ENCODE measurements at places on chromosomes 4 and X.

DNA sequence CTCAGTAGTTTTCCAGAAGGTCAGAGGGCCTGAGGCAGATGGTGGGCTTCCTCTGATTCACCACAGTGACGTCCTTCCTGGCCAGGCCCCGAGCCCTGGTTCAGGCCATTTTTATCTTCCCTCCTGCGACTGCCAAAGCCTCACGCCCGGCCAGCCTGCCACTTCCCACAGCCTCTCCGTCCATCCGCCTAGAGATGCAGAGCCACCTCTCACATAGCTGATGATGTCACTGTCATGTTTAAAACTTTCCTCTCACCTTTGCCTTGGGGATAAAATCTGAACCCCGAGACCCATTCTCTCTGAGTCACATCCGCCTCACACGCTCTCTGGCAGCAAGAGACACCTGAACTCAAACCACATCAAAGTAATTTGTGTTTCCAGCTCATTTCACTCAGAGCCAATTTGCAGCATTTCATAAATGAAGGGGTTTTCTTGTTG lies 175.3 kb downstream of the QDPR start:
- no peak for DNase-seq

DNA sequence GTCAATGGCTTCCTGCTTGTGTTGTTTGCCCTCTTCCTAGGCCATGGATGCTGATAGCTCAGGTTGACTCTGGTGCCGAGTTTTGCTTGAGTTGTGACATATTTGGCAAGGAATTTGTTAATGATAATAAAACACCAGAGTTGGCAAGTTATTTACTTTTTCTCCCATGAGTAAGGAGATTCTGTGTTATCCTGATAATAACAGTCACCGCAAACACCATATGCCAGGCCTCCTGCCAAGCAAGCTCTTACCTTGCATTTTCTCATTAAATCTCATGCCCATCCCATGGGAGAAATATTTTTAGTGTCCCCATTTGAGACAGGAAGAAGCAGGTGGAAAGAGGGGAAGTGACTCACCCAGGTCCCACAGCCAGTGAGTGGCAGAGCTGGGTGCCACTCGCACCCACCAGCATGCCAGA lies 67.4 kb upstream of the CLCN4 start:
- no peak for DNase-seq

- no peak for DNase-seq
Observed at GRCh38 chr4:185238215-185238681, 28.9 kb downstream of the SNX25 start.

- no peak for DNase-seq
Observed at GRCh38 chr4:100288811-100289529, 98.7 kb upstream of the DDIT4L start.

- DNase-seq = no peak
Observed at GRCh38 chr4:113383111-113383785, 333.8 kb downstream of the ANK2 start.

- no peak for DNase-seq
Observed at GRCh38 chr4:30840571-30840970, 120.4 kb downstream of the PCDH7 start.

- DNase-seq = no peak
Observed at GRCh38 chrX:149807747-149808458, 26.2 kb downstream of the MAGEA9 start.

DNA sequence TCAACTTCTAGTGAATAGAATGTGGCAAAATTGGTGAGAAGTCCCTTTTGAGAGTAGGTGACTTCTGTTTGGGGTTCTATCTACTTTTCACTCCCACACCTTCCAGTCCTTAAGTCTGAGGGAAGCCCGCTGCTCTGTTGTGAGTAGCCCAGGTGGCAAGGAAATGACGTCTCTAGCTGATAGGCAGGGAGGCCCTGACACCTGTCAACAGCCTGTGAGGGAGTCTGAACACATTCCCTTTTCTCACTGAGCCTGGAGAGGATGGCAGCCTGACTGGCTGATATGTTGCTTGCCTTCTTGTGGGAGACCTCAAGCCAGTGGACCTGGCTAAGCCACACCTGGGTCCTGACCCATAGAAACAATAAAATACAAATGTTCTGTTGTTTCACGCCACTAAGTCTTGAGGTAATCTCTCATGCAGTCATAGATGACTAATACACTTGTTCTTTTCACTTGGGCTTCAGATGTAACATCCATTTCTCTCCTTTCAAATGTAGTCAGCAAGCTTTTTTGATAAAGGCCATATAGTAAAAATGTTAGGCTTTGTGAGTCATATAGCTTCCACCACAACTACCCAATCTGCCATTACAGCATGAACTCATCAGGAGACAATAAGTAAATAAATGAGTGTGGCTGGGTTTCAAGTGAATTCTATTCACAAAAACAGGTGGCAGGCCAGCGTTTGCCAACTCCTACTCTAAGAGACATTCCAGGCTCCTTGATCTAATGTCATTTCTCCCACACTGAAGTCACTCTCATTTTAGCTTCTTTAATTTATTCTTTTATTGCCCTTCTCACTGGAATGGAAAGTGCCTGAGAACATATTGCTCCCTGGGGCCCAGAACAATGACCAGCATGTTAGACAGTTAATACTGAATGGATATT lies 265.1 kb upstream of the MAD2L1 start:
- no peak for DNase-seq

GRCh38 chr4:74433043-74433442 lies 11.9 kb upstream of the AREG start:
- DNase-seq = no peak

DNA sequence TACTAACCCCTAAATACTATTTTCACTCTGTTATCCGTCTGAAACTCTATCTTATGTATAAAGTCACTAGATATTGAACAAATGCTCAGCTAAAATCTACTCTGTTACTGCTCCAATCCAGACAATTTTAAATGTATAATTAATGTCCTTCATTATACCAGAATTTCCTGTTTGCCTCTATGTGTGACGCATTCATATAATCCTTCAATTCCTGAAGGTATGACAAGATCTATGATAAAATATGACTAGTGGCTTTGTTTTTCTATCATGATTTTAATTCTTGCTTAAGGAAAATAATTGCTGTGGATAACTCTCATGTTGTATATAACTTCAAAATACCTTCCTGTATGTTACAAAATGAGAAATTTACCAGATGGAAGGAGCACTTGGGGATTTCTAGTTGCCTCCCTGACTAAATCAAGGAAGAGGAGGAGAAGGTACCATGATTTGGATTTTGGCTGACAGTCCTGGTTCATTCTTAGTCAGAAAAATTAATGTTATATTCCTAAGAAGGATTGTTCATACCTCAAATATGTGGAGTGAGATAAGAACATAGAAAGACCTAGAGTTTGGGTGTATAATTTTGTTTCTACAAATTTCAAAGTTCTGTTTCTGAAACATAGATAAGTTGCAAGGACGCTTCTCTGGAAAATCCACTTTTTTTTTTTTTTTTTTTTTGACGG lies 4.9 kb downstream of the CXCL6 start:
- no peak for DNase-seq

GRCh38 chr4:8245884-8246833 lies 23.4 kb upstream of the HTRA3 start:
- DNase-seq = no peak

DNA sequence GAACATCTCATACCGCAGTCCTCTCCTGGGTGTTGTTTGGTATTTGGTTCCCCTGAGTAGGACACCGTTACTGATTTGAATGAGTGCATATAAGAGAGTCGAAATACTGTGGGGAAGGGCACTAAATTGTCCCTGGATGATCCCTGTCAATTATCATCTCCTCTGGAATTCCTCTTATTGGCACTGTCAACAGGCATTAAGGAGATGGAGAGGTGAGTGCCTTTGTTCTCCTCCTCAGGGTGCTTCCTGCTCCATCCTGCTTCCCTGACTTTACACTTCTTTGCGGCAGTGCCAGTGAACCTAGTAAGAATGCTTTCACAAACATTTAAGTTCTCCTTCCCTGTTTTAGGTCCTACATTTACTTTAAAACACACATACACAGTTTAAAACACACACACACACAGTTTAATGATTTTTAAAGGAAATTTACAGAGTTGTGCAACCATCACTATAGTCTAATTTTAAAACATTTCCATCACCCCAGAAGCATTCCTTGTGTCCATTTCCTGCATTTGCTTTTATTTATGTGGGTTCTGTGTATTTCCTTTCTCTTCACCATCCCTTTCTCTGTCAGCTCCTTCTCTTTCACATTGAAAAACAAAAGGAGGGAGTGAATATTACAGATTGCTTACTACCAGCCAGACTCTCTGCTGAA lies 20.9 kb upstream of the ZRSR2 start:
- DNase-seq = no peak

DNA sequence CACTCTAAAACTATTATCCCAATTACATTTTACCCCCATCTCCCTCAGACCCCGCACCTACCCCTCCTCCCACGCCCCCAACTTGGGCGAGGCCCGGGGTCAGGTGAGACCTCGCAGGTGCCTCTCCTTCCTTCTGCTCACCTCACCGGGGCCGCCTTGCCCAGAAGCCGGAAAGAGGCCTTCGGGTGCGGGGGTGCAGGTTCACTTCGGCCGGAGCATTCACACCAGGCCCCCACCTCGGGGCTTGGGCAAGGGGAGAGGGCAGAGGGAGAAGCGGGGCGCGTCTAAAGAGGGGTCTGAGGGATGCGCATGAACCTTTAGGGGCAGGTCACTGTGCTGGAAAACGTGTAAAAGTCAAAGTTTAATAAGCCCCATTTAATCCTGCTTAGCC lies 427 bp downstream of the ZNF182 start:
- no peak for DNase-seq

All from suppressor macrophage treated with lipopolysaccharide for 4 hours (primary cell).